Memory B cell (primary cell): ENCODE measurements at places on chromosomes 6 and 20.

DNA sequence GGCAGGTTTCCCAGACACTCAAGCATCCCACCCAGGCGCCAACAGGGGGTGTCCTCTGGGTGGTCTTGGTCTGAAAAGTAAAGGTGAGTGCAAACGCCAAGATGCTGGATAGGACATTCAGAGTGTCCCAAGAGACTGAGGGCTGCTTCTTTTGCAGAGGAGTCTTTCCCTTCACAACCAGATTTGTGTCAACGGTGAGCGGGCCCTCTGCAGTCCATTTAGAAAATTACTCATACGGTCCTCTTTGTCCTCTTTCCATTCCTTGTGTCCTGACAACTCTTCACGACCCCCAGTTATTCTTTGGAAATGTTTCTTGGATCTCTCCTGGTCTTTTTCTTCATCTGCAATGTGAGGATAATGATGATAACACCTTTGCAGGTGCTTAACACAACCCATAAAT is 257.8 kb downstream of the CDC5L start:
- DNase-seq, result no peak

GRCh38 chr6:1271071-1271763 is 40.7 kb upstream of the FOXQ1 start:
- no peak for DNase-seq

DNA sequence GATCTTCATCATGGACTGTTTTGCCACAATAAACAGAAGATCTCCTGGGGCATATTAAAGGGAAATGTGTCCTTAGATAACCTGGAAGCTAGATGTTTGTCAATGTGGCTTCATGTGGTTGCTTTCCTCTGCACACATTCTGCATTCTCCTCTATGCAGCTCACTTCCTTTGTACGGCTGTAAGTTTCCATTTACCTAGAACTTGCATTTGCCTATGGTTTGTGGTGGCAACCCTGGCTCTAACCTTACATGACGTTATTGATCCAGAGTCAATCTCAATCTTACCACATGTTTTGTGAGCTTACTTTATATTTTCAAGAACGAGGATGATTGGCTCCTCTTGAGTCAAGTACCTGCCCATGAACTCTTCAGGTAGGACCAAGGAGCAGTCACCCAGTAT is 863.1 kb downstream of the MAFB start:
- DNase-seq, result no peak

GRCh38 chr20:42572320-42573016 is 617.2 kb downstream of the PTPRT start:
- DNase-seq, result no peak
